RPMI8226 (cell line): ENCODE measurements at places on chromosomes 5 and 9.

DNA sequence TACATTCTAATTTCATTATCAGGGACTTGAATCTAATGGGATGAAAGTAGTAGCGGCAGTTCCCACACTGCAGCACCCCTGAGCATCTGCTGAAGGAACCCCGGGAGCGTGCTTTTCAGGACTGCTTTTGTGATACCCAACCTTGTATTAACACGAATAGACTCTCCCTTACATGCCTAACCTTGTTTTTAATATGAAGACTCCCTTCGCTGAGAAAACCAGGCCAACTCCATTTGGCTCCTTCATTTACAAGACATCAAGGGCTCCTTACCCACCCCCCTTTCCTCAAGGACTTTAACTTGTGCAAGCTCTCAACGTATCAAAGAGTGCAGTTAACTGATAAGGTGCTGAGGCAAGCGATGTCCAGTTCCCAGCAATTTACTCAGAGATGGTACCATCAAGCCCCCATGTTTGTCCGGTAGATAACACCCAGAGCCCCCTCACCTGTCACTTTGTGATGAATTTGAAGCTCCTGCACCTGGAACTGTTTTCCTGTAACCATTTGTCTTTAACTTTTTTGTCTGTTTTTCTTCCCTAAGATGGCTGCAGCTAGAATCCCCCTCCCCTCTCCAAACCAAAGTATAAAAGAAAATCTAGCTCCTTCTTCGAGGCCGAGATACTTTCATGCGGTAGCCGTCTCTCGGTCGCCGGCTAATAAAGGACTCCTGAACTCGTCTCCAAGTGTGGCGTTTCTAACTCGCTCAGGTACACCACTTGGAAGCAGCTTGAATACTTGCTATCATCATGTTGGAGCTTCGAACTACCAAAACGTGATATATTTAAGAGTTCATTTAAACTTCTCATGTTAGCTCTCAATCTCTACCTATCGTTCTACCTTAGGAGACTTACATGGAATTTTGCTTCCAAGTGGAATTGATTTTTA, 10.7 kb downstream of the HNRNPH1 start:
- DNase-seq, result no peak

GRCh38 chr9:107751567-107752210, 262.1 kb upstream of the KLF4 start:
- DNase-seq, result peak; percentile 2

DNA sequence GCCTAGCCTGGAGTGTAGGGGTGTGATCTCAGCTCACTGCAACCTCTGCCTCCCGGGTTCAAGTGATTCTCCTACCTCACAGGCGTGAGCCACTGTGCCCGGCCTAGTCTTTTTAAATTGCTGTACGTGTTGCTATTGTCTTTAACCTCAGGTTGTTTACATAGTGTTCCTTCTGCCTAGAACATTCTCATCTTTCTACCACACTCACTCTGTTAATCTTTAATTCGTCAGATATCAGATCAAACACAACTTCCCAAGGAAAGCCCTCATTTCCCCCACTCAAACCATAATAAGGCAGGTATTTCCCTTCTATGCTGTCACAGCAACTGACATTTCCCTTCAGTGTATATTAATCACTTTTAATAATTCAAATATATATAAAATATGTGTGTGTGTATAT, 1310.0 kb upstream of the C9orf72 start:
- no peak for DNase-seq

- peak; percentile 76 for DNase-seq
Measured at GRCh38 chr9:89564346-89564878, 40.4 kb upstream of the GADD45G start.

GRCh38 chr5:143543358-143544255, 140.1 kb upstream of the NR3C1 start:
- no peak for DNase-seq

DNA sequence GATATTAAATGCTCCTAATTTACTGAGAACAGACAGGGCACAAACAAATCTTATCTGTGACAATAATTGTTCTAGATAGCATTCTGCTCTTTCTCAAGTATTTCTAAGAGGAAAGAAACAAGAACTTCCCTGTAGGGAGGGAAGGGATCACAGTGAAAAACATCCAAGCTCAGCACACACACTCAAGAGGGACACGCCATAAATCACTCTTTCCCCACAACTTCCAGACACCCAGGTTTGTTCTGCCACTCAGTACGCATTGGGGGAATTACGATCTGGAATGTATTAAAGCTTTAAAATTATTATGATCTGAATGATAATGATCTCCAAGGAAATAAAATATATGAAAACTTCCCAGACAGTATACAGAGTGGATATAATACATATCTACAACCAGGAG, 221.4 kb downstream of the GNA14 start:
- DNase-seq, result no peak

DNA sequence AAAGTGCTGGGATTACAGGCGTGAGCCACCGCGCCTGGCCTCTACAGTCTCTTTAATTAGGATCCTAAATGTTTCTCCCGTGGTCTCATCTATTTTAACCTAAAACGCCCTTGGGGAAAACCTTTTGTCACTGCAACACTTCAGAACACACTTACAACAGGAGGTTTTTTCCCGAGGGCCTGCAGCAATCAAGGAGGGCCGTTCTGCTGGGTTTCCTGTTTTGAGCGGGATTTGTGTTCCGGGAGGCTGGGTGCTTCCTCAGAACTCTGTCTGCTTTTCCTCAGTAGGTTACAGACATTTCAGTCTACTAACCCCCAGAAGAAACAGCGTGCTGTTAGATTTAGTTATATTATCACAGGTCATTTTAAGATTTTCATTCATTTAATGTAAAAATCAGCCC, 65.4 kb upstream of the IRX4 start:
- DNase-seq, result no peak

DNA sequence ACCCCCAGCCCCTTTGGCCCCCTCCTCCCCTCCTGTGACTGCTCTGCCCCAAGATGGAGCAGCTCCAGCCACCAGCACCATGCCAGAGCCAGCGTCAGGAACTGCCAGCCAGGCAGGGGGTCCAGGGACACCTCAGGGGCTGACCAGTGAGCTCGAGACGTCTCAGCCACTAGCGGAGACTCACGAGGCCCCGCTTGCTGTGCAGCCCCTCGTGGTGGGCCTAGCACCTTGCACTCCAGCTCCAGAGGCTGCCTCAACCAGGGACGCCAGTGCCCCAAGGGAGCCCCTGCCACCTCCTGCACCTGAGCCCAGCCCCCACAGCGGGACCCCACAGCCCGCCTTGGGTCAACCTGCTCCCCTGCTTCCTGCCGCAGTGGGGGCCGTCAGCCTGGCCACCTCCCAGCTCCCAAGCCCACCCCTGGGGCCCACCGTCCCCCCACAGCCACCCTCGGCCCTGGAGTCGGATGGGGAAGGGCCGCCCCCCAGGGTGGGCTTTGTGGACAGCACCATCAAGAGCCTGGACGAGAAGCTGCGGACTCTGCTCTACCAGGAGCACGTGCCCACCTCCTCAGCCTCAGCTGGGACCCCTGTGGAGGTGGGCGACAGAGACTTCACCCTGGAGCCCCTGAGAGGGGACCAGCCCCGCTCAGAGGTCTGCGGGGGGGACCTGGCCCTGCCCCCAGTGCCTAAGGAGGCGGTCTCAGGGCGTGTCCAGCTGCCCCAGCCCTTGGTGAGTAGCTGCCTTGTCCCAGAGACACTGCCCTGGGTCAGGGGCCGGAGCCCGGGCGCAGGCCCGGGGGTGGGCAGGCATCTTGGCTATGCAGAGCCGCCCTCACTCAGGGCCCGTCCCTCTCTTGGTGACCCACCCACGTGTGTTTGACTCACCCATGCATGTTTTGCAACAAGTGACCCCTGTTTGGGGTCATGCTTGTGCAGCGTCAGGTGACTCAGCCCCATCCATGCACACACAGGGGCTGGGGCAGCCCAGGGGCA, 105.2 kb downstream of the WNK2 start:
- no peak for DNase-seq

- DNase-seq, result no peak
Measured at GRCh38 chr5:174293006-174293405, 247.5 kb downstream of the NSG2 start.

GRCh38 chr9:97830884-97831829, 21.9 kb upstream of the FOXE1 start:
- no peak for DNase-seq

DNA sequence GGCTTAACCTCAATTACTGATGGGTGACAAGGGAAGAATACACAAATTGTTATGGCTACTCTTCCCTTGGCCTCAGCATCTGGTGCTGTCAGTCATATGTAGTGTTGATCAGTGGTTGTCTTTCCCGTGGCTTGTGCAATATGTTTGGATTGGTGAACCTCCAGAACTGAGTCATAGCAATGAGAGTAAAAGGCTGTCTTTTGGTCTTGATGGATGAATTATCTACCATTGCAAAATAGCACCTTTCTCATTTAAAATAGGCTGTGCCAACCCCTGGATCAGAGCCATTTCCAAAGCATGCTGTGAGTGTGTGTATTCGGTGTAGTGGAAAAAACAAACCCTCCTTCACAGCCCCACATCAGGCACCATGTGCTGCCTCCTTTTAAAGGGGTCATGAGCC, 14.6 kb upstream of the F2R start:
- no peak for DNase-seq

- DNase-seq, result no peak
Measured at GRCh38 chr9:71403106-71403505, 281.7 kb upstream of the TRPM3 start.
